ENCODE measurements at places on chromosomes 7 and 10.

GRCh38 chr7:151864081-151864480 is 12.8 kb downstream of the PRKAG2 start:
- no peak for DNase-seq

DNA sequence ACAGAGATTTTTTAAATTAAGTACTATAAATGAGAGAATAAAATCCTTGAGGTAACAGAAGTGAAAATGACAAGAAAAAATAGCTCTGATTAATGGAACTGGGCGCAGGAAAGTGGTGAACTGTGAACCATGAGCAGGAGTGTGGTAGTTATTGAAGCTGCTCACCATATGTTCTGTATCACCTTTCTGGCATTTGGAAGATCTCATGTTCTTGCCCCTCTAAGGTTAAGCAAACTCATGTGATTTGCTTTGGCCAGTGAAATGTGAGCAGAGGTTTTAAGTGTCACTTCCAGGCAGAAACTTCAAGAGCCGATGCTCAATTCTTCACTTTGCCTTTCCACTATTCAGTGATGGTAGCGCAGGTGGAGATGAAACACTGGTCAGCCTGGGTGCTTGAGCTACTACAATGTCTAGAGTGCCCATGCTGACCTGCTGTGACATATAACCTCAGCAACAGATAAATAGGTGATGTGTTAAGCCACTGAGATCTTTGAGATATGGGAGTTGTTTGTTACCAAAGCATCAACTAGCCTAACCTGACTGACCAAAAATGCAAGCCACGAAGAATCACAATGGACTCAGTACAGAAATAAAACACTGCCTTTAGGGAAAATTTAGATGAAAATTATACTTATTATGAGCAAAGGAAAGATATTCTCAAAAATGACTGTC is 18.4 kb downstream of the MTPAP start:
- no peak for DNase-seq

DNA sequence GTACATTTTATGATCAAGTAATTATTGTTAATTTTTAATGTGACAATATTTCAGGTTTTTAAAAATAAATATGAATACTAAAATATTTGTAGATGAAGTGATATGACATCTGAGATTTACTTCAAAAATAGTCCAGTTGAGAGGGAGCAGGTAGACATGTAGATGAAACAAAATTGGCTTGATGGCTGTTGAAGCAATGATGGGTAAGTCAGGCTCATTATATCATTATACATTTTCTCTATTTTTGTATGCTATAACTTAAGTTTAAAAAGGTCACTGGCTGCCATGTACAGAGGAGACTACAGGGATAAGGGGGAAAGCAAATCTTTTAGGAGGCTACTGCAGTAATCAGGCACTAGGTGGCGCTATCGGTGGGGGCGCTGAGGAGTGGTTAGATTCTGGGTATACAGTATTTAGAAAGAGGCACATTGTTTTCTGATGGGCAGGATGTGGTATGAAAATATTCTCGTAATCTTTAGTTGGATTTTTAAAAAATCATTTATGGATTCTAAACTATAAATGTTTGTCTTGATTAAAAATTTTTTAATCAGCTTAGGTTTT is 189.8 kb upstream of the IMMP2L start:
- peak; percentile 85 for DNase-seq

DNA sequence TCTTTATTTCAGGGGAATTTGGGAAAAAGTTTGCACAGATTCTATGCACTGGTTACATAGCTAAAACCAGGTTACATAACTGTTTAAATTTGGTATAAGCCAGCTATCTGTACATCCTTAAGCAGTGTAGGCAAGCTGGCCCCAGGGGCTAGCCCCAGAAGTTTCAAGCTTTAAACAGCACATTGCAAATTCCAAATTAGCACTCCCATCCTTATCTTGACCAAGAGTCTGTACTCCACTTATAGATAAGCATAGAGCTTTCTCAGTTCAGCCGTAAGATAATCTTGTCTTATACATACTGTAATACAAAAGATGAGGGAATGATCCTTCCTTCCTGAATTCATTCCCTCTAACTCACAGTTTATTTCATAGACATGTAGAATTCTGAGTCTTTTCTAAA is 109.3 kb downstream of the SPAG6 start:
- DNase-seq = no peak

- DNase-seq = no peak
Observed at GRCh38 chr7:2904202-2904601, 60.1 kb upstream of the GNA12 start.

- DNase-seq = no peak
Observed at GRCh38 chr7:151601521-151602305, 82.0 kb upstream of the RHEB start.

- DNase-seq = no peak
Observed at GRCh38 chr10:33566426-33566825, 232.0 kb upstream of the NRP1 start.

DNA sequence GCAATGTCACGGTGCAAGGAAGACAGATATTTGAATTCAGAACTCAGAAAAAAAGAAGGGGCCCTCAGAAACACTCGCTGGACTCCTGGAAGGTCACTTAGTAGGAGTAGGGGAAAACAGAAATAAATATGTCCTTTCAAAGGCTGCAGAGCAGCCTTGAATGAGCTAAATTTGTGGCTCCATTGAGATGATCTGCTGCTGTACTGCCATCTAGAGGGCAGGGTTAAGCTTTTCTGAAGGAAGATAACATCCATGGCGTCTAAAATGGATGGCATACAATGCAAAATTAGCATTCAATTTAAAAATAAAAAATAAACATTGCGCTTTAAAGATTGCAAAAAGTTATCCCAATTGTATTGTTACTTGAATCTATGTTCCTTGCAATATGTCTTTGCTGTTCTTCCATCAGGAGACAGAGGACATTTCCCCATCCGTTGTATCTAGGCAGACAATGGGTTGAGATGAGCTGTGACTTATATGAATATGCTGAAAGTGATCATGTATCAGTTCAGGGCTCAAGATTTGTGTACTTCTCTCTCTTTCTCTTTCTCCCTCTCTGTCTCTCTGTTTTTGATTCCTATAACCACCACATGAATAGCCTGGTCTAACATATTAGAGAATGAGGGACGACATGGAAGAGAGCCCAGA is 642.2 kb downstream of the SH2D4B start:
- peak; percentile 41 for DNase-seq

DNA sequence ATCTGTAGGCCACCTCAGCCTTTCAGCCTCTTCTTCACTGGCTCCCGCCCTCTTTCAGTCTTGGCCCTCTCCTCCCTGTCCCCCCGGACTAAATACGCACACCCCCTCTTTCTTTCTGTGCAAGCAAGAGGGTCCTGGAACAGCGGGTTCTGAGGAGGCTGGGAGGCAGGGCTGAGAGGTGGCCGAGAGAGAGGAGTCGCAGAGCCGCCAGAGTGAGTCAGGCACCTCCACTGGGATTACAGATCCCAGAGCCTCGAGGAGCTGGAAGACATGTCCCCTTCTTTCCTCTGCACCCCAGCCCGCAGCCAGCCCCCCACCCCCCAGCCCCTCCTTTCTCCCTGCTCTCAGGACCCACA is 182 bp downstream of the CCDC136 start:
- peak; percentile 17 for DNase-seq

- DNase-seq = peak; percentile 92
Observed at GRCh38 chr7:149854611-149855360, 16.6 kb downstream of the ZNF862 start.

GRCh38 chr7:44277391-44277790 is 48.0 kb downstream of the CAMK2B start:
- no peak for DNase-seq

DNA sequence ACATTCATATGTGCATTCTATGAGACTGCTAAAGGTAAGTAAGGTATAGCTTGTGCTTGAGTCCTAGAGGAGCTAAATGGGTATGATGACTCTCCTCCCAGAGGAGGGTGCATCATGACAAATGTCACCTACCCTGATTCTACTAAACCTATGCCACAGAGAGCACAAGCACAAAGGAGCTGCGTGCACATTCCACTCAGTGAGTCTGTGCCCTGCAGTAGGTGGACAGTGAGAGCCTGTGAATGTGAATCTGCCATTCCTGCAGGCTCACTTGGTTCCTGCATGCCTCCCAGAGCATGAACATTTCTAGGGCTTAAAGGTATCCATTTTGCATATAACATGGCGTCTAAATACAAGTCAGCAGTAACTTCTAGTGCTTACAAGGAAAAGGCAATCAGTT is 46.8 kb downstream of the PRKAR2B start:
- DNase-seq = no peak

DNA sequence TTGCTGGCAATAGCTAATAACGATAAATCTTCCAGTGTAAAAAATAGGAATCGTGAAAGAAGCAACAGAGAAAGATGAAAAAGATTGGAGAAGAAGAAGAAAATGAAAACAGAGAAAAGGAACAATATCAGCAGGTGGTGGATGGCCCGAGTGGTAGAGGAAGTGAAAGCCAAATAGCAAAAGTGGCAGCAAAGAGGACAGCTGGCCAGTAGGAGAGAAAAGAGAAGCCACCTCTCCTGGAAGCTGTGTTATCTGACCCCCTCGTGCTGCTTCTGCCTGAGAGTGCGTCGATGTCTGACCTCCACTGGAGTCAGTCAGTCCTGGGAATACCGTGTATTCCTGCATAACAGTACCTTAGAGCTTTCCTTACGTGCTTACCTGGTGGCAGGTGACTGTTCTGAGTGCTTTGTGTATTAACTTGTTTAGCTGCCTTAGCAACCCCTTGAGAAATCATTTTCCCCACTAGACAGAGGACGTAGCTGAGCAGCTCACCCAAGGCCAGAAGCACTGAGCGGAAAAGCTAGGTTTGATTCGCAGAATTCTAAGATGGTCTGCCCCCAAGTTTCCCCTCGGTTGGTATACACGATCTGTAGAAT is 88.3 kb downstream of the CHN2 start:
- DNase-seq = peak; percentile 49

DNA sequence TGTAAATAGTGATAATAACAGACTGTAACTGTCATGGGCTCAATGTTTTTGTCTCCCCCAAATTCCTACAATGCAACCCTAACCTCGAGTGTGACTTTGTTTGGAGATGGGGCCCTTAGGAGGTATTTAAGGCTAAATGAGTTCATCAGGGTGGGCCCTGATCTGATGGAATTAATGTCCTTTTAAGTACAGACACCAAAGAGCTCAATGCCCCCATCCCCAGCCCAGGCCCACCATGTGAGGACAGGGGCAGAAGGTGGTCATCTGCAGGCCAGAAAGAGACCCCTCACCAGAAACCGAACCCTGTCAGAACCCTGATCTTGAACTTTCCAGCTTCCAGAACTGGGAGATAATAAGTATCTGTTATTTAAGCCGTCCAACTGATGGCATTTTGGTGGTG is 83.2 kb downstream of the PIP4K2A start:
- no peak for DNase-seq

DNA sequence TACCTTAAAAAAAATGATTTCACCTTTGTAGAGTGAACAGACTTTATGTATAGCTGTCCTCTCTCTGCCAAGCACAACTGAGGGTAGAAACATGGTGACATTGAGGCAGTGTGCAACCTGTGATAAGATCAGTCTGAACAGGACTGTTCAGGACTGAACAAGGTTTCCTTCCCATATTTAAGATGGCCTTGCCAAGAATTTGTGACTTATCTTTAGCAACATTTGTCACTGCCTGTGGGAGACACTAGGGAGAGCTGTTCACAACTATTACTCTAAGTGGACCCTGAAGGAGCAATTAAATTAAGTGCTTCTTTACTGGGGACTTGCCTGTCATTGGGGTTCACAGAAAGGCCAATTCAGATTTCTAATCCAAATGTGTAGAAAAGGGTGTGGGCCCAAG is 6.7 kb downstream of the OR13A1 start:
- DNase-seq = peak; percentile 73

DNA sequence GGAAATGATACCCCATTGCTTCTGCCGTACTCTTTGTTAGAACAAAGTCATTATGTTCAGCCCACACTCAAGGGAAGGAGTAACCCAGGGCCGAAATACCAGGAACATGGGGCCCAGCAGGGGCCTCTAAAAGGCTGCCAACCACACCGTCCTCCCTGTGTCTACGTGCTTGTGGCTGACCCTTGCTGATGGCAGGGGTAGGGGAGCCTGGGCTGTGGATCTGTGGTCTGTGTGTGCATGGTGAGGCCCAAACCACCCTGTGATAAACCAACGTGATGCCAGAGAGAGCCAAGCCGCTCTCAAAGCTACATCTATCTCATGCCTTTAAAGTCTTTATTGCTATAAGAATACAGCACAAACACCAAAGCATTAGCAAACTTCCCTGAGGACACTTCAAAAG is 159.2 kb downstream of the CCDC3 start:
- no peak for DNase-seq

Measured in NCI-H82 (cell line).